ENCODE measurements at places on chromosomes 6 and 20. TPM values are rescaled to one million over a fixed set of nuclear protein-coding genes. Genes with fewer than 3 reads are reported as not detected.

GRCh38 chr20:2637246-2637645 is 15.2 kb upstream of the NOP56 start:
- DNase-seq: no peak

- peak; percentile 50 for DNase-seq
Observed at GRCh38 chr20:24545168-24545567, 75.7 kb downstream of the SYNDIG1 start.

GRCh38 chr20:25019381-25020155 is 27.0 kb upstream of the APMAP start:
- no peak for DNase-seq

DNA sequence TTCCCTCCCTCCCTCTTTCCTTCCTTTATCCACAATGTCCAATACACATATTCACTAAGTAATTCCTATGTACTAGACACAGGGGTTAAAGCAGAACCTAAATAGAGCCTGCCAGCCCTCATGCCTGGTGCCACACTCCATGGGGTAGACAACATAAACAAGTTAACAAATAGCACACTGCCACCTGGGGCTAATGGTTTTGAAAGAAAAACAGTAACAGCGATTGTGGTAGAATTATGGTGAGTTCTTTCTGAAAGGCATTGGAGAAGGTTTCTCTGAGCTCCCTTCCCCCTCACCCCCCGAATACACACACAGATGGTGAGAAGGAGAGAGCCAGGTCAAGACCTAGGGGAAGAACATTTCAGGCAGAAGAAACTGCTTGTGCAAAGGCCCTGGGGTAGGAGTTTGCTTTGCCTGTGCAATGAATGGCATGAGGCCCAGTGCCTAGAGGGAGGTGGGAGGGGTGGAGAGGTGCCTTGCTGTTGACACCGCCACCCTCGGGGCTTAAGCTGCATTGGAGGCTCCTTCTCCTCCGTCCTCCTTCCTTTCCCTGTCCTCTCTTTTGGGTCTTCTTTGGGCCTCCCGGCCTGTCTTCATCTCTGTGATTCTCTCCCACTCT is 502.4 kb upstream of the SULF2 start:
- no peak for DNase-seq

- peak; percentile 40 for DNase-seq
Observed at GRCh38 chr6:4967301-4968030, 36.4 kb downstream of the RPP40 start.

DNA sequence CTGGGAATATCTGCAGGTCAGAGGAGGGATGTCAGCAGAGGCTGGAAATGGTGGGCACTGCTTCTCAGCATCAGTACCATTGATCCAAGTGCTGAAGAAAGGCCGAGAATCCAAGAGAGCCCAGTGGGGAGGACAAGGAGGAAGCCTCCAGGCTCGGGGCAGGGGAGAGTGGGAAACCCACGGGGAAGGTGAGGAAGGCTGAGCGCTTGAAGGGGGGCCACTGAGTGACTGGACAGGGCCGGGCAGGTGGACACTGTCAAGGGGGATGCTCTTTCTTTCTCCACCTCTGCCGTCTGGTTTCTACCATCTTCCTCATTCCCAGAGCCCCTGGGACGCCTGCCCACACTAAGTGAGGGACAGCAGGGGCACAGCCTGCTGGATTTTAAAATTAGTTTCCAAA is 335.0 kb downstream of the CDH4 start:
- no peak for DNase-seq

Gene SLC25A27
- 17.4 TPM for total RNA-seq

- DNase-seq: no peak
Observed at GRCh38 chr6:124968401-124968800, 6.2 kb downstream of the RNF217 start.

GRCh38 chr6:97000138-97000537 is 75.6 kb downstream of the KLHL32 start:
- DNase-seq: no peak

Gene GNAS-AS1
- 0.39 TPM for total RNA-seq

DNA sequence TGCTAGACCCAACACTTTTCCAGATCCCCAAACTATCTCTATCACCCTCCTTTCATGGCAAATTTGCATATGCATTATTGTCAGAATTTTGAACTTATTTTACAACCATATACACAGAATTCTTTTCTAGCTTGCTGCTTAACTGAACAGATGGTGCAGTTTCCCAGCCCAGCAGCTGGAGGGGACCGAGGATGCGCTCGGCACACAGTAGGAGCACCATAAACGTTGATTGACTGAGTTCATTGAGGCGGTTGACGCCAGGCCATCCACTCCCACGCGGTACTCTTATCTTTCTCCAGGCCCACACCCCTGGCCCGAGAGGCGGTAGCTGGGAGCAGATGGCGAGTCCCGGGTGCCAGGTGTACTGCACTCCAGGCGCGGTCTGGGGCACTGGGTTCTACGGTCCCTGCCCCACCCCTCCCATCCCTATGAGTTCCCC is 6.8 kb upstream of the SOX4 start:
- DNase-seq: no peak

GRCh38 chr20:45783656-45784294 is 7.9 kb downstream of the WFDC3 start:
- DNase-seq: no peak

- no peak for DNase-seq
Observed at GRCh38 chr6:165950316-165950715, 217.3 kb downstream of the TBXT start.

DNA sequence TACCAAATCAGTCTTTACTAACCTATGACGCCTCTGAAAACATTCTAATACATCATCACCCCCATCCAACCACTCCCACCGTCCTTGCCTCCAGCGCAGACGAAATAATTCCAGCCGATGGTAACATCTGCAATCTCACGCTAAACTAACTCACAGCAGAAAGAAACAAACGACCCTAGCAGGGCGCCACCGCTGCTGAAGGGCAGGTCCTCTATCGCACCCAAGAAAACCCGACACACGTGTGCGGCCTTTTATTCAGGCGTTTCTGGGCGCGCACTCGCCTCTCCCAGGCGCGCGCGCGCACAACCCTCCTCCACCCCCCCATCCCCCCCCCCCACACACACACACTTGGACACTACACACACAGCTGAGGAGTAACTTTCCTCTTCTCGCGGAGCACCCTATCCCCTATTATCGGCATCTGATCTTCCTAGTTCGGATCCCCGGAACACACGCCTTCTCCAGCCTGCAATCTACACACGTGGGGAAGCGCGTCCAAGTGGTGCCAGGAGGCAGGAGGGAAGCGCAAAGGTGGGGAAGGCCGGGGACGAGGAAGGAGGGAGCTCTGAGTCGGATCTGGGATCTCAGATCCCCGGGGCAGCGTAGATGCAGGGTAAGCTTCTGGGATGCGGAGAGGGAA is 1.4 kb downstream of the GFOD1 start:
- no peak for DNase-seq

DNA sequence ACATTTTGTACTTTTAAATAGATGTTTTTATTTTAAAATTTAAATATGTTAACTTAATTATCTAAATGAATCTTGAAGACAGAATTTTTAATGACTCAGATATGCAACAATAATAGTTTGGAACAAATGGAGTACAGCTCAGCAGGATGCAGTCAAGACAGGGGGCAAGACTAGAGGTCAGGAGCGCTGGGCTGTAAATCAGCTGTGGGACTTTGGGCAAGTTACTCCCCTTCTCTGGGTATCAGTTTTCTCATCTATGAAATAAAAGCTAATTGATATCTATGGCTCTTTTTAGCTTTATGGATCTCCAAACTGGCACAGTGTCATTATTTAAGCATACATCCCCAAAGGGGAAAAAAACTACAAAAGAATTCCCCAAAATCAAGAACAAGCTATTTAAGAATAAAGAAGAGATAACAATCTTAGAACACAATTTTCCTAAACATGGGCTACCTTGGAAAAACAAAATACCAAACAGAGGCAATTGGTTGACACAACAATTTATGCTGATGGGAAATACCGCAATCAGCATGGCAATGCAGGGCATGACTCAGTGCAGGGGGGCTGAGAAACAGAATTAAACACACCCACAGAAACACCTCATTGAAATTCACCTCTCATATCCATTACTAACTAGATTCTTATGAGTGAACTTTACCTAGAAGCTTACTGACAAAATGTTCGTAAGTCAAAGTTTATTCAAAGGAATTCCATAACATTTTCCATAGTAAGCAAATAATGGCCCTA is 188.2 kb downstream of the SIM1 start:
- DNase-seq: no peak

DNA sequence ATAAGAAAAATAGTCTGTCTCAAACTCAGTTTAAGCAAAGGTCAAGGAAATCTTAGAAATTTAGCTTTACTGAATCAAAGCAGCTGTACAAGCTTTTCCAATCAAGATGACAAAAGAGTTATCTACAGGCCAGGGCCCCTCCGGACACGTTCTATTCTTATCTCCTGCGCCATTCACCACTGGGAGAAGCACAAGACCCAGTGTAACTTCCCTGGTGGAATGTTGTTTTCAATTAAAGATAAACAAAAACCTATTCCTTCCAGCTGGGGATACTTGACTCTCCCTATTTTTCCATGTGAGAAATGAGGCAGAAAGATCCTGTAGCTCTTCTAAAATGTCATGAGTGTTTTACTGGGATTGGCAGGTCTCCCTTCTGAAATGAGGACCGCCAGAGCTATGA is 123.3 kb downstream of the TBX18 start:
- no peak for DNase-seq

DNA sequence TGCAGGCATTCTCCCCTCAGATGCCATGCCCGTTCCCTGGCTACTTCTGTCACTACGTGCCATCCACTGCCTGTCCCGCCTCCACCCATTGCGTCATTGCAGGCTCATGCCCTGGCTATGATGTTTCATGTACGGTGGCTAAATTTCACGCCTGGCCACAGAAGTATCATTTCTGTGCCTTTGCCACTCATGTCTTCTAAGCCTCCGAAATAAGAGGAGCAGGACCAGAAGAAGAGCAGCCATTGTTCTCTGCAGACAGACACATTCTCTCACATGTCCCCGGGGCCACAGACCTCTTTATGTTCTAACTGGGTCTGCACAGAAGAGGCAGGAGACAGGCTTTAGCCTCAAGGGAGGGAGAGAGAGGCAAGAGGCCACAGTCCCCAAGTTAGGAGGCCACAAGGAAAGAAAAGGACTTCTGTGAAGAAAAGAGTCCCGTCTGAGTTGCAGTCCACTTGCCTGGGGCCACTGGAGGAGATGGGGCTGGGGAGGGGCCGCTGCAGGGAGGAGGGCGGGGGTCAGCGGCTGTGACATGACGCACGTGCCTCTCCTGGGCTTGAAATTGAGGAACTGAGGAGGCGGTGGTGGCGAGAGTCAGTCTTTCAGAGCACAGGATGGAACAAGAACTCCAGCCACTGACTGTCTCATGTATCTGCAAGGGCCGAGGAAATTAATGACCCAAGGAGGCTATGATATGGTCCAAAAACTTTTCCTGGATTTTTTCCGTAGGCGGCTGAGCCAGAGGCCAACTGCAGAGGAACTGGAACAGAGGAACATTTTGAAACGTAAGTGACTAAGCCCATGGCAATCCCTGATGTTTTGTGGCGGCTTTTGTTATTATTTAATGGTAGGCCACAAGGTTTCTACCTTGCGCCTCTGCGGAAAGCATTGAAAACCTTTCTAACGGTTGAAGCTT is 55.9 kb downstream of the TBC1D7 start:
- peak; percentile 86 for DNase-seq

Data from lower leg skin (tissue), 4 donors.